ENCODE measurements at places on chromosomes 11 and 22.

- no peak for DNase-seq
Observed at GRCh38 chr11:107583629-107584195, 7.2 kb upstream of the ELMOD1 start.

- DNase-seq = no peak
Observed at GRCh38 chr22:45644714-45645113, 26.9 kb upstream of the ATXN10 start.

GRCh38 chr11:44763121-44763820 lies 36.5 kb downstream of the TSPAN18 start:
- no peak for DNase-seq

DNA sequence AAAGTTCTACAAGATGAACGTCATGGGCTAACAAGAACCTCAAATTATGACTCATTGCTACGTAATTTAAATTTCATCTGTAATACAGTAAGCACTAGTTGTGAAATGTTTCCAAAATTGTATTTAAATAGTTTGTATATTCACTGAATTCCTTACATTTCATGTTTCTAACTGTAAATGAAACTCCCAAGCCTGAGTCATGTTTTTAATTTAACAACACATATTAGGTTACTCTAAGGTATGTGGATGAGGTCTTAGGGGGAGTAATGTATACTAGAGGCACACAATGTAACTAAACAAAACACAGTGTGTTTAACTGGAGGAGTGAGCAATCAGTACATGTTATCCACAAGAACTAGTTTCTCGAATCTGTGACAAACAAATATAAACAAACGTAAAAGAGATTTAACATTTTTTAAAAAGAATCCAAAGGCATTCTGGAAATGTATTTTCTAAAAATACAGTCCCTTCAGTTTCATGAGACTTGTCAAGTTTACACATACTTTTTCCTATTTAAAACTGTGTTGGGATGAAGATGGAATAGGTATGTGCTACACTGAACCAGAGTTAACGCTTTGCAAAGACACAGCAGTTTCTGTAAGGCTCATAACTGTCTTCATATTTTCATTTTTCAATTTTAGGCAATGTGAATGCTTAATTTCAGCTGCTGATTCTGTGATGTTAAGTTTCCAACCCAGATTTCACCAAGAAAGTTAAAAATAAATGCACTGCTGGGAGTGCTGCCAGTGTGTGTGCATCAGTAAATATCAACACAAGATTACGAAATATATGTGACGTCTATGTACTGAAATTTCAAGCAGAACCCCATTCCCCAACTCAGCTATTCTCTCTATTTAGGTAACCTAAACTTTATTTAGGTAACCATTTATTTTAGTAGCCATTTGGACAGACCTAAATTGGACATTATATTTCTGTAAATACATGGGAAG lies 52.6 kb downstream of the PITPNB start:
- DNase-seq = no peak

DNA sequence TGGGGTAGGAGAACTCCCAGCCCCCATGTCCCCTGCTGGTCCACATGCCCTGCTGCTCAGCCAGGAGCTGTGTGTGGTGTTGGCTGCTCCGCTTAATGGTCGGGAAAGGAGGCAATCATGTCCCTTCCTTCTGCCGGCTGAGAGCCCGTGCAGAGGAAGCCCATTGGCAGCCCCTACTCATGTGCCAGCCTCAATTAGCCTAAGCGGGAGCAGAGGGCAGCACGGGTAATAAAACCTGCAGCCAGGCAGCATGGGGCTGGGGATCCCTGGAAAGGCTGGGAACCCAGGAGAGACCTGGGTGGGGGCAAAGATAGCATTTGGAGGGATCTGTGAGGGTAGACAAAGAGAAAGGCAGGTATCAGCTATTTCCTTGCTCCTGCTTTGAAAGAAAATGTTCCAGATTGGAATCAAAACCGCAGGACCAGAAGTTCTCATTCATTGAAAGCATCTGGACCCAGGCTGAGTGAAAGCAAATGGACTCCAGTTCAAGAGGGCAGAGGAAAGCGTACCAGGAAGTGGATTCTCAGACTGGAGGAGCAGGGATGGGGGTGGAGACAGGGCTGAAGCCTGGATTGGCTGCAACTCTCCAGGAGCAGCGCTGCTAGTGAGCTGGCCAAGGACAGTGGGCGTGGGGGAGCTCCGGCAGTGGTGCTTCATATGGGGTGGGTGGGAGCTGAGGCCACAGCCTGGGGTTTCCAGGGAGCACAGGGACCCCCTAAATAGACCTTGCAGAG lies 103.4 kb upstream of the NECTIN1 start:
- DNase-seq = no peak

DNA sequence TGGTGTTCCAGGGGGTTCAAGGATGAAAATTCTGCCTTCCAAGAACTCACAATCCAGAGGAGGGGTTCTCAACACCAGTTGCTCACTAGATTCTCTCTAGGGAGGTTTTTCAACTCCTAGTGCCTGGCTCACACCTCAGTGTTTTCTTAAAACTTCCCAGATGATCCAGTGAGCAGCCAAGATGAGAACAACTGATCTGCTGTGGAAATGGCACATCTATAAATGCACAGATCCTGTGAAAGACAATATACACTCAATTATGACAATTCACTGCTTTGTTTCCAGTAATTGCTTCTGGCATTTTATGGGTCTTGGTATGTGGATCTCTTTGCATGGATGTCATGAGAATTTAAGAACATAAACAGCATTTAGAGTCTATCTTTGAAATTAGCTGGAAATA lies 45.2 kb upstream of the PRSS23 start:
- no peak for DNase-seq

DNA sequence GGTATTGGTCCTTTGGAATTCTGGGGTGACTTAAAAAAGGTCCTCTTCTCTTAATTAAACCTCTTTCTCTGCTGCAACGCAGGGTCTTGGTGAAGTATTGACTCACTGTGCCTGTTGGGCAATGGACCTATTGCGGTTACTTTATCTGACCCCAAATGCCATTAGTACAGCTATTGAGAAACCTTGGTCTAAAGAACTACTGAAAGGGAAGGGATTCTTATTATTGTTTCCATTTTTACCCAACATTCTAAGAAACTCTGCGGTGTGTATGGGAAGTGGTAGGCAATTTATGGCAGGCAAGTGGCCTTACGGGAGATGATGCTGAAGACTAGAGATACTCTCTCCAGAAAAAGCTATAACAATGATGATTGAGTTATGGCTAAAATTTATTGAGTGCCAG lies 12.5 kb downstream of the SLC6A5 start:
- DNase-seq = no peak

- no peak for DNase-seq
Observed at GRCh38 chr11:93063086-93063485, 93.6 kb downstream of the MTNR1B start.
